ENCODE measurements at places on chromosomes 13 and 19.
A peak's percentile ranks its signal among the peaks of the same experiment; 100 is the strongest.

DNA sequence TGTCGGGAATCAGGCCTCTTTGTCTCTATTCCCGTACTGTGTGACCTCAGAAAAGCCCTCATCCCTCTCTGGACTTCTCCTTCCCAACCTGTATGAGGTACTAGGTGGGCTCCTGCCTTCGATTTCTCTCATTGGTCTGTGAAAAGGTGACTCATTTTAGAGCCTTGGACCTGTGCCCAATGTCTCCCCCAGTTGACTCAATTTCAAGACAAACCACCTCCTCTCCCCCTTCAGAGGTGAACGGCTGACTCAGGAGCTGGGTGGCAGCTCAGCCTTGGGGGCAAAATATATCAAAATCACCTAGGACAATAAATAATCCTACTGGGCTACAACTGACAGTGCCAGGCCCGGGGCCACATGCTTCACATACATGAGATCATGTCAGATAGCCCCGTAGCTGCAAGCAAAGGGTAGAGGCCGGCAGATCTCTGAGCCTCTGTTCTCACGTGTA is 630 bp downstream of the COQ8B start:
- no peak for DNase-seq

GRCh38 chr19:34816708-34817107 is 43.7 kb upstream of the ZNF599 start:
- no peak for DNase-seq

DNA sequence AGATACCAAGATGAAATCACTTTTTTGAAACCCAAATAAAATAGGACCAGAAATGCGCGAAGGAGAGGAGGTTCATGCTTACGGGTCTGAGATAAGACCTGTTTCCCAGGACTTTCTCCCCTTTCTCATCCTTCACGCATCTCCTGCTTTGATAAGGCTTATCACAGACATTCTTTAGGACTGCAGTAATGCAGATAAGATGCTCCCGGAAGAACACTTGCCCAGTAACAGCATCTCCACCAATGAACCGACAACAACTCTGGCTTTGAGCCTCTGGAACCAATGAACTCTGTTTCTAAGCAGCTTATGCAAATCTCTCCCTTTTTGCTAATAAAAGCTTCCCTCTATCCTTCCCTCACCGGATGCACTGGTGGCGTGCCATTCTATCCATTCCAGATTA is 783.4 kb upstream of the ARGLU1 start:
- DNase-seq: no peak

- no peak for DNase-seq
Observed at GRCh38 chr13:38121267-38121666, 228.4 kb upstream of the UFM1 start.

DNA sequence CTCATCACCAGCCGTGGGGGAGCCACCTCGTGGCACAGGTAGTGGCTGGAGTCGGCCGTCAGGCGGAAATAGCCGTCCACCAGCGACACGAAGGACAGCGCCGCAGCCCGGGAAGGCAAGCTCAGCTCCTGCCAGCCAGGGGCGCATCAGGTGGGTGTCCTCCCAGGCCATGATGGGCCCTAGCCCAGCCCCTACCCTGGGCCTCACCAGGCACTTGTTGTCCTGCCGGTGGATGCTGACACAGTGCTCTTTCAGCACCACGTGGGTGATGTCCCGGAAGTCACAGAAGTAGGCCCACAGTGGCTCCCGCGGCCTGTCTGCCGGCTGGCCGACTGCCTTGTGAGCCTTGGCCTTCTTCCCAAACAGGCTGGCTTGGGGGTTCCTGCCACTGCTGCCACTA is 15.7 kb downstream of the TYK2 start:
- peak; percentile 61 for DNase-seq

GRCh38 chr13:106503272-106503671 is 32.2 kb downstream of the EFNB2 start:
- no peak for DNase-seq

DNA sequence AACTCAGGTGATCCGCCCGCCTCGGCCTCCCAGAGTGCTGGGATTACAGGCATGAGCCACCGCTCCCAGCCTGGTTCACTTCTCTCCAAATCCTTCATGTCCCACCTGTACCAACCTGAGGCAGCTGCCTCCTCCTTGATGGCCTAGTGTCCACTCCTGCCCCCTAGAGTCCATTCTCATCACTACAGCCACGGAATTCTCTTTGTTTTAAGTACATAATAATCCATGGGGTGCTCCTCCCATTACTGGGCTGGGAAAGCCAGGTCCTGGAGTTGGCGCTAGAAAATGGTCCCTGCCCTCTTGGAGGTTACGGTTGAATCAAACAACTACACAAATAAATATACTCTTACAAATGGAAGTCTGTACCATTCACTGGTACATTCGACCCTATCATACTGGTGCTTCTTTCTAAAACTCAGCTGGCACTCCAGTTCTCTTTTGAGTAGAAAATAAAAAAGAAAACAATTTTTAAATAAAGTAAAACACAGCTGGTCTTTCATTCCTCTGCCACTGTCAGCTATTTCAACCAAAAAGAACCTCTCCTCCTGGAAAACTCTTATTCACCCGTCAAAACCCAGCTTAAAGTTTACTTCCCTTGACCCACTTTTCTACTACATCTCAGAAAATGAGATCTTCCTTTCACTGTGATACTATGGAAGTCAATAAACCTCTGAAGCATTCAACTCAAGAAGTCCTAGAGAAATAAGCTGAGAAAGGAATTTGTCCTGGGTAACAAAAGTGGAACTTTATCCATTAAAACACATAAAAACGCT is 22.4 kb upstream of the ARHGEF18 start:
- DNase-seq: no peak

DNA sequence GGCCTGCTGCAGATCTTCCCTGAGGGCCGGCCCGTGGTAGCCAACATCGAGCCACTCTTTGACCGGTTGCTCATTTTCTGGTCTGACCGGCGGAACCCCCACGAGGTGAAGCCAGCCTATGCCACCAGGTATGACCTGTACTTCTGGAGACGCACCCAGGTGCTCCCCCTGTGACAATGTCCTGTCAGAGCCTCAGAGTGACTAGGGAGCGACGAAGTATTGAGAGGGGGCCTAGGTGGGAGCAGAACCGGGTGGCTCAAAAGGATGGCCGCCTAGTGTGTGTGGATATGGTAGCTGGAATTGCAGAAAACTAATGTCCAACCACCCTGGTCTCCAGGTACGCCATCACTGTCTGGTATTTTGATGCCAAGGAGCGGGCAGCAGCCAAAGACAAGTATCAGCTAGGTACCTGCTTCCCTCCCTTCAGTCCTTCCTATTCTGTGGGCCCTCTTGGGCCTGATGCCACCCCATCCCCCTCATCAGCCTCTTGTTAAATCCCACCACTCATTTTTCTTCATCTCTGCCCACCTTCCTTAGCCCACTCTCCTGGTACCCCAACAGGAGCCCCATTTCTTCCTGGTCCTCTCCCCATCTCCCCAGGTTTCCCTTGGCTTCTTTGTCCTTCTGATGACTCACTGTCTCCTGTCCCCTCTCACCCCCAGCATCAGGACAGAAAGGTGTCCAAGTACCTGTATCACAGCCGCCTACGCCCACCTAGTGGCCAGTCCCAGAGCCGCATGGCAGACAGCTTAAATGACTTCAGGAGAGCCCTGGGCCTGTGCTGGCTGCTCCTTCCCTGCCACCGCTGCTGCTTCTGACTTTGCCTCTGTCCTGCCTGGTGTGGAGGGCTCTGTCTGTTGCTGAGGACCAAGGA is 8.4 kb downstream of the EGLN2 start:
- DNase-seq: no peak

GRCh38 chr19:12778905-12779161 is 3.5 kb upstream of the HOOK2 start:
- no peak for DNase-seq

Measured in dorsolateral prefrontal cortex (tissue), 122 donors.